NCI-H460 (cell line): ENCODE measurements at places on chromosomes 7 and 10. TPM values are rescaled to one million over a fixed set of nuclear protein-coding genes. Genes with fewer than 3 reads are reported as not detected.
A peak's percentile ranks its signal among the peaks of the same experiment; 100 is the strongest.

- no peak for DNase-seq
Observed at GRCh38 chr10:4043897-4044665, 259.1 kb upstream of the KLF6 start.

DNA sequence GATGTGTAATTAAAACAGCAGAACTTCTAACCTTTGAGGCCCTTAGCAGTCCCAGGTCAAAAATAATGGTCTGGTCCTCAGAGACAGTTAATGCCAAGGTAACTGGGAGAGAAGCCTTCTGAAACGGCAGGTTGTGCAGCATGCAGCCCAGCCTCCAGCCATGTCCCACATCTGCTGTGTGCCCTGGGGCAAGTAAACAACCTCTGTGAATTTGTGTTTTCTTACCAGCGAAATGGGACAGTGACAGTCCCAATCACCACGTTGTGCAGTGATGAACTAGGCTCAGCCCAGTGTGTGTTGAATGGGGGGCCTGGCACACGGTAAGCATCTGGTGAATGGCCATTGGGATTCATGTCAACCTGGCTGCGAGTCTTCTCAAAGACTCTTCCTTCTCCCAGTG lies 61.2 kb downstream of the EMX2 start:
- DNase-seq, result no peak

PNLIPRP2 gene
- total RNA-seq, result not detected in 2 replicates

DNA sequence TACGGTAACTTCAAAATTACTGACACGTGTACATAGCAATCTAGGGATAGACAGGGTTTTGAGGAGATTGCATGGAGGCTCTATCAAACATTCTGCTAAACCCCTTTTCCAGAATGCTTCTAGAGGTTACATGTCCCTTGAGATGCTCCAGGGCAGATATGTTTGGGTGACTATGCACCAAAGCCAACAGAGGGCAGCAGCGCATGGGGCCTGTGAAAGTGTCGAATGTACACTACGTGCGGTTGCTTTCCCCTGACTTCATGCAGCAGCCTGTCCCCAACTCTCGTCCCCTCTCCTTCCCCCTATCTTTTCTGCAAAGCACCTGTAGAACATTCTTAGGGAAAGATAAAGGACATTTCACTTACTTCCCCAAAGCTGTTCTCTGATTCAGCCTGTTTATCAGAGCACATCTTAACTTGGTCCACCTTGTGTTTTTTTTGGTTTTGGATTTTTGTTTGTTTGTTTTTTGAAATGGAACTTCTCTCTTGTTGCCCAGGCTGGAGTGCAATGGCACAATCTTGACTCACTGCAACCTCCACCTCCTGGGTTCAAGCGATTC lies 90.2 kb downstream of the UBE3C start:
- peak; percentile 22 for DNase-seq

IQUB gene
- 0.30 and 0.43 TPM in 2 replicates for total RNA-seq

DNA sequence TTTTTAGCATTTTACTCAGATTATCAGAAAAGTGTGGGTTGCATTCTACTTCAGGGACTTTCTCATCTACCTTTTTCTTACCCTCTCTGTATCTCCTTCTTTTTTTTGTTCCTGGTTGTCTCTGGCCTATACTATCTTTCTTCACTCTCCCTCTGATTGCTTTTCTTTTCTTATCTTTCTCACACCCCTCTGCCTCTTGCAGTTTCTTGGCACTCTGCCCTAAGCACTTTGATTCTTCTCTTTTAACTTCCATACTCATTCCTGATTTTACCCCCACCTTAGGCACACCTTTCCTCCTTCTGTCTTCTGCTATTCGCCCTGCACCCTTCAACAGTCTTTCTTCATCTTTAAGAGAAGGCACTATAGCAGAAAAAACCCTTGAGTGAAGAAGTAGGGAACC lies 92.8 kb upstream of the HPS1 start:
- DNase-seq, result no peak

- DNase-seq, result no peak
Observed at GRCh38 chr10:130338636-130339024, 202.4 kb downstream of the GLRX3 start.

GRCh38 chr10:58967551-58968388 lies 208.7 kb upstream of the PHYHIPL start:
- DNase-seq, result no peak

GRCh38 chr10:35331894-35332640 lies 4.2 kb upstream of the CCNY start:
- DNase-seq, result peak; percentile 81

MACC1 gene
- 6.4 and 9.4 TPM in 2 replicates for total RNA-seq

- no peak for DNase-seq
Observed at GRCh38 chr10:58608826-58609531, 96.3 kb downstream of the BICC1 start.

- DNase-seq, result no peak
Observed at GRCh38 chr10:66964946-66965345, 39.1 kb downstream of the LRRTM3 start.

DNA sequence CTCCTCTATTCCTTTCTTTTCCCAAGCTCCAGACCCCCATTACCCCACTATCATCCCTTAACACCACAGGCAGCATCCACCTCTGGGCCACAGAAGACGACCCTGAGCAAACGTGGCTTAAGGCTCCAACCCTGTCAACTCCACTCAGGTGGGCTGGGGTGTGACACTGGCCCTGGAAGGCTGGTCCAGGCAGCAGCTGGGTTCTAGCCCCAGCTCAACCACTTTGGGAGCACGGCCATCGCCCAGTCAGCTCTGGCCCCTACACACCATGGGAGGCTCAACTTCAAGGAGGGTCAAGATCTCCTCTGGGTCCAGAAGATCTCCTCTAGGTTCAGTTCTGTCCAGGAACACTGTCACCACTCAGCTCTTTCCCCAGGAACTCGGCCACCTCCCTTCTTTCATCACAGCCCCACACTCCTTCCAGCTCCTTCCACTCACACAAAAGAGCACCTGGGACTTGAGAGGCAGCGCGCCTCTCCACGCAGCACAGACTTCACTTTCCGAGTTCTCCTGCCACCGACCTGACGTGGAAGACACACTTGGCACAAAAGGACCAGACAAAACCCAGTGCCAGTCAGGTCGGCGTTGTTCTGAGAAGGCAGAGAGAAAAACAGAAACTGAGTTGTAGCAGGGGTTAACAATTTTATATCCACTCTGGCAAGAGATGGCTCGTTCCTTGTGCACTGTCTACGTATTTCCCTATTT lies 84.1 kb downstream of the CTBP2 start:
- no peak for DNase-seq

DNA sequence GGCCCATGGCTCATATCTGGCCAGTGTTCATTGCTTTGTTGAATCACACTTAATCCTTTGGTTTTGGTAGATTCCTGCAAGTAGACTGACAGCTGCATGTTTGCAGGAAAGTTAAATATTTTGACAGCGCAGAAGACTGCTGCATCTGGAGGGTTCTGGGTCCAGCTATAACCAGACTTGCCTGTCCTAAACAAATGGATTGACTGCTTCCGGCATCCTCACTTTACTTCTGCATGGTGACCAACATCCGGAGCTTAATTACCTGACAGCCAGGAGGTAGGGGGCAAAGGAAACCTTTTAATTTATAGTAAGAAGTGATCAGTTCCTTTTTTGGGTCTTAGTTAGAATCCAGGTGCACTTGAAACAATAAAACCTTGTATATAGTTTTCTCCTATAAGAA lies 263.3 kb downstream of the SNX10 start:
- no peak for DNase-seq

DNA sequence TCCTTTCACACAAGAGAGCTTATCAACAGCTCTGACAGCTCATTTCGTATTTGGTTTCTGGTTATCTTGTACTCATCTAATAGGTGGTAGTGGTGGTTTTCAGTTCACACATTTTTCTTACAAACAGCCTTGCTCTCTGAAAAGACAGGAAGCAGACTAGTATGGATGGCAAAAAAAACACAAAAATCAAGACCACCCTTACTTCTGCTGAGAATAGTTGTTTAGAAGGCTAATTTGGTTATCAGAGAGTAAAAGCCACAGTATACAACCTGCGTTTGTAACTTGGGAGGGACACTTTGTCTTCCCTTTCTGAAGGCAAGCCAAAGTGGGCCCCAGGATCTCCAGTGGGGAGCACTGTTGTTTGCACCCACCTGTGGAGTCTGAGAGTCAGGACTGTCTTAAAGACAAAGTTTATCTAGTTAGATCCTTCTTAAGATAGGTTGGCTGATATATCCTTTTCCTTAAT lies 68.0 kb downstream of the PIP4K2A start:
- DNase-seq, result no peak

CCL24 gene
- not detected in 2 replicates for total RNA-seq

DNA sequence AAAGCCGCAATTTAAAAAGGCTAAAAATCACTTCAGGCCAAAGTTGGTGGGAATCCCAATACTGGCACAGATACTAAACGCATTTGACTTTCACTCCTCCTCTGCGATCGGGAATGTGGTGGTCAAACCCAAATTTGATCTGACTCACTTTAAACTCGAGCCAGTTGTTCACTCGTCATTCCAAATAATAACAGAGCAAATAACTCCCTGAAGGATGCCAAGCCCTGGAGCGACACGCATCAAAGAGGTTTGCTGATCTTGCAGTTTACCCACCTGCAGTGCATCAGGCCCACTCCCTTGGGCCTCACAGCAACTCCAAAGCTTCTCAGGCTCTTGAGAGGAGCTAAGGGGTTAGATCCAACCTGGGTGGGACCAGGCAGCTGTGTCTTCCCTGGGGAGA lies 12.2 kb downstream of the PTN start:
- no peak for DNase-seq

MBL2 gene
- total RNA-seq, result not detected in 2 replicates

DNA sequence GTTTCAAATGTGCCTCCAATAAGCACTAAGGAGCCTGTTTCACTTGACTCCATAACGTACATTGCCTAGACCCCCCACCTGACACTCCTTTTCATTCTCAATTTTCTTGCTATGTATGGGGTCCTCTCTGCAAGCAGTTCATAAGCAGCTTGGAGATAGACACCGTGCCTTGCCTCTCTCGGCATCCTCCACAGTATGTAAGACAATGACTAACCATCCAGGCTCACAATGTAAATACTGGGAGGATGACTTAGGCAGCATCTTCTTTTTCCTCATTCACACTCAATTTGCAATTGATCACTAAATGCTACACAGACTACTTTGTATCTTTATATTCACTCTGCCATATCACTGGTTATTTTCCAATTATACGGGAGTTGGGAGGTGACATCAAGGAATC lies 22.8 kb upstream of the CABCOCO1 start:
- DNase-seq, result no peak

GRCh38 chr10:4442296-4442695 lies 383.7 kb upstream of the AKR1E2 start:
- DNase-seq, result no peak

DNA sequence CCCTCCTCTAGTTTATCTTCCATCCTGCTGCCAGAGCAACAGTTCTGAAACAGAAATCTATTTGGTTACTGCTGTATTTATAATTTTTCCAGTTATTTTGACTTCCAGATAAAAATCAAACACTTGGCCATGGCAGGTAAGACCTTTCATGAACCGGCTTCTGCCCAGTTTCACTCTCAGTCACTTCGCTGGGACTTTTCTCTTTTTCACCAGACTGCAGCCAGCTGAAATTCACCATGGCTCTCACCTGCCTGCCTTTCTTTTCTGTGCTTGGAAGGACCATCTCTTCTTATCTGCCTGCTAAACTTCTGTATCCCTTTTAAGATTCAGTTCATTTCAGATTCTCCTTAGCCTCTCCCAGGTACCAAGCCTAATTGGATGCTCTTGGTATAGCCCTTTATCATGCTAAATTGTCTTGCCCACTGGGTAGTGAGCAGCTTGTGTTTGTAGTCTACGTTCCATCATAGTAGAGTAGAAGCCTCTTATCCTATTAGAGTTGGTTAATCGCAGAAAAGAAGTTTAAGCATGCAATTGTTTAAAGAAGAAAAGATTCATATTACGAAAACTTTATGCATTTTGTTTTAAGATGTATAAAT lies 71.7 kb downstream of the TAF3 start:
- DNase-seq, result no peak

RAPGEF5 gene
- 0.84 and 0.87 TPM in 2 replicates for total RNA-seq

- DNase-seq, result no peak
Observed at GRCh38 chr10:76282061-76283025, 850.9 kb downstream of the LRMDA start.

- no peak for DNase-seq
Observed at GRCh38 chr7:157465891-157466866, 129.4 kb downstream of the DNAJB6 start.

CCNJ gene
- 14.7 and 16.9 TPM in 2 replicates for total RNA-seq

DNA sequence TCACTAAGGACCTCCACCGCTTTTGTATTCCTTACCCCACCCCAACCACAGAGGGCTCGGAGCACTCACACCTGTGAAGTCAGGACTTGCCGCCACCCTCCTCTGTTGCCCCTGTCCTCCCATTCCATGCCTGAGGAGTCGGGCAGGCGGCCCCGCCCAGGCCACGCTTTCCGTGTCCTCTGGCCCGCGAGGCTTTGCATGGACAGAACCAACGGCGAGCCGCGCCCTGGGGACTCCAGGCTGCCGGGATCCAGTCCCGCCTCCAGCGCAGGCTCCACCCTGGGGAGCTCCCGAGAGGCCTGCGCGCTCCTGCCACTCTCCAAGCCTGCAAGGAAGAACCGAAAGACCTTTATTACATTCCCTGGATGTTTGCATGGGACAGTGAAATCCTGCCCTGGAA lies 366.4 kb upstream of the POM121L12 start:
- DNase-seq, result no peak

FBXL13 gene
- 38.7 and 40.6 TPM in 2 replicates for total RNA-seq

GRCh38 chr7:46218461-46219200 lies 297.6 kb upstream of the IGFBP3 start:
- DNase-seq, result no peak

GRCh38 chr7:146683439-146683838 lies 566.8 kb downstream of the CNTNAP2 start:
- peak; percentile 23 for DNase-seq

DNA sequence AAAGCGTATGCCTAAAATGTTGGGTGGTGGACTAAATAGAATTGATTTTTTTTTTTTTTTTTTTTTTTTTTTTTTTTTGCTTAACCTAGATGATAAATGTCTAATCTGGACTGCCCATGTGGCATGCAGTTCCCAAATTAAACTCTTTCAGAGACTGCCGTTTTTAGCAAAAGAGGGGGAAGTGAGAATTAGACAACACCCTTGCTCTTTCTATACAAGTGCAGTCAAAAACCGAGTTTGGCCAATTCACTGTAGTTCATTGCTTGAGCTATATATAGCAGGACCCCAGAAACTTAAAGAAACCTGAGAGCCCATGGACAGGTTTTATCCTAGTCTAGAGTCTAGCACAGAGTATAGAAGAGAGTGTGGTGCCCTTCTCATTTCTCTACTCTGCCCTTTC lies 141.9 kb downstream of the GRM3 start:
- DNase-seq, result no peak

ZCWPW1 gene
- total RNA-seq, result 0.75 and 1.8 TPM in 2 replicates

- DNase-seq, result no peak
Observed at GRCh38 chr7:30247541-30248401, 36.6 kb upstream of the ZNRF2 start.

CALN1 gene
- total RNA-seq, result not detected in 2 replicates

DNA sequence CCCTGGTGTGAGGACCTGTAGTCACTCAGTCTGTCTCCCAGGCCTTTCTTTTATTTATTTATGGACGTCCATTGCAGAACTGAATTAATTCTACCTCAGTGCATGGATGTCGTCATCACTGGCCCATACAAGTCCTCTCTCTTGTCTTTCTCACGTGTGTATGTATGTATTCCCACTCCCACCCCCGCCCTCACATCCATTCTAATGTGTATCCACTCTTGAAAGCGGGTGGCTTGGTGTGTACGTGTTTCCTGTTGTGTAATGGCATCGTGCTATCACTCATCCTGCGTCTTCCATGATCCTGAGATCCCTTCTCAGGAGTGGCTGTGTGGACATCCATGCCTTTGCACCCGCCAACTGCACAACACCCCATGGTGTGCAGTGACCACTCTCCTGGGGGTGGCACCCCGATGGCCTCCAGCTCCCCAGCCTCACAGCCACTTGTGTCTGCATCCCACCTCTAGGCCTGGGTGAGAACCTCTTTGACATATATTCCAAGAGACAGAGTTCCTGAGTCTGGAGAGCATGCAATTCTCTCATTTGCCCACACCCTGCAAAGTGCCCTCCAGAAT lies 3.0 kb upstream of the AOC1 start:
- no peak for DNase-seq
